ENCODE measurements at places on chromosomes 5 and 9. TPM values are rescaled to one million over a fixed set of nuclear protein-coding genes. Genes with fewer than 3 reads are reported as not detected.
A peak's percentile ranks its signal among the peaks of the same experiment; 100 is the strongest.

DNA sequence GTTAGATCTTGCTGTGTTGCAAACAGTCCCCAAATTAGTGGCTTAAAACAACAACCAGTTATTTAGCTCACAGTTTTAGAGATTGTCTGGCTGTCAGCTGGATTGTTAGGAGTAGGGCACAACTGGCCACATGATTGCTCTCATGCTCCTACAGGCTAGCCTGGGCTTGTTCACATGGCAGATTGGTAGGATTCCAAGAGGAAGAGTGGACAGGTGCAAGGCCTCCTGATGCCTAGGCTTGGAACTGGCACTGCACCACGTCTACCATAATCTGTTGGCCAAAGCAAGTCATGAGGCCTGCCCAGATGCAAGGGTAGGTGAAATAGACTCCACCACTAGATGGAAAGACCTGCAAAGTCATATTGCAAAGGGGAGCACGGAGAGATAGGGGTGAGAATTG, 76.4 kb downstream of the ACER2 start:
- no peak for DNase-seq

GRCh38 chr5:80834710-80835109, 125.5 kb upstream of the RASGRF2 start:
- no peak for DNase-seq

DNA sequence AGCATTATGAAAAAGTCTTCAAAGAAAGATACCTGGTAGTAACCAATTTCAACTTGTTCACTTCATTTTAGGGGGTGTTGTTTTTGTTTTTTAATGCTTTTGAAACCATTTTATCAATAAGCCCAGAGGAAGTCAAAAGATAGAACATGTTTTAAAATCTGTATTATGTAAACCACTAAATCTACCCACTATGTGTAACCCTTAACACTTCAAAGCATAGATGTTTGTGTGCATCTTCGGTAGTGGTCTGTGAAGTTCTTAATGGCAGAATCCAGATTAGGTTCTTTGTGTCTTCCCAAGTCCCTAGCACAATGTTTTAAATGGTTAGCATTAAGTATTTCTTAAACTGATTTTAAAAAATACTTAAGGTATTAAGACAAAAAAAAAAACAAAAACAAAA, 6.3 kb downstream of the PLAA start:
- no peak for DNase-seq

DNA sequence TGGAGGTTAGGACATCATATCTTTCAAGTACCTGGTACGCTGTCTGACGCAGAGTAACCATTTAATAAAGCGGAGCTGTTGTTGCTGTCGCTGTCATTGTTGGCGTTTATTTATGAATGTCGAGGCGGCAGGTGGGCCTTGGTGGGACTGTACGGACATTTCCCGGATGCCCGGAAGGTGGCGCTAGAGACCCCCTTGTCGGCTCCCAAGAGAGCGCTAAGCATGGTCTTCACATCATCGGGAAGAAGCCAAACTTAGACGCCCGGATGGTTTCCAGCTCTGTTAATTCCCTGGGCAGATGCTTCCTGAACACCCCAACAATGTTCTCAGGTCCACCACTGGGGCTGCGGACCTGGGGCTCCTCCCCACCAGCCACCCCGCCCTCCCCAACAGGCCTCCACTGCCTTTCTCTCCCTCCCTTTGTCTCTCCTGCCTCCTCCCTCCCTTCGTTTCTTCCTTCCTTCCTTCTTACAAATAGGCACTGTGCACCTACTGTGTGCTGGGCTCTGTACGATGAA, 54.1 kb downstream of the DUSP1 start:
- peak; percentile 61 for DNase-seq

DNA sequence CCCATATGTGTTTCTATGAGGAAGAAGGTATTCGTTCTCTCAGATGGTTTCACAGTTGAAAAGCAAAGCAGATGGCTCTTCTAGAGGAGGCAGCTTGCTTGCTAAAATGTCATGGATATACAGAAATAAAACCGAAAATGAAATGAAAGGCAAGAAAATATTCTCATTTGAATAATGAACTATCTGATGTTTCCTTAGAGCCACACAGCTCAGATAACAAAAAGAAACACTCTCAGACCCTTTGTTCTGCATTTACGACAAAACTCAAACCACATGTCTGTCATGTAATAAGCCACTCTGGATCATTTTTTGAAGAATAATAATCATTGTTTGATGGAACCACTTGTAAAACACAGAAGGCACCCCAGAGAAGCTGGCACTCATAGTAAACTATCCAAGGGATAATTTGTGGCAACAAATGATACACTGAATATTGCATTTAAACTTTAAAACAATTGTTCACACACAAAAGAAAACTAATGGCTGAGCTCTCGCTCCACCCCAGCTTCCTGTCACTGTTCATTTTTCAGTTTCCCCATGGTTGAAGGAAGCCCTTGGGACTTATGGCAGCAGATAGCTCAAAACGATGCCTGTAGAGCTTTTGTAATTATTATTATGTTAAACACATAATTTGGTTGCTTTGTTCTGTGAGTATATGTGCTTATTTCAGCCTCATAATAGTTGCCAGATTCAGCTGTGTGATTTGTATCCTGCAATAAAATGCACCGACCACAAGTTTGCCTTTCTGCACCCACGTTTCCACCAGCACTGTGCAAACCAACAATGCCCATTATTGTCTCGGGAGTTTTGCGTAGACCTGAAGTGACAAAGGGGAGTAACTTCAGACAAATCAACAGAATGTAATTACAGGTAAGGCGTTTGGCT, 256.0 kb downstream of the TMEM167A start:
- no peak for DNase-seq

GRCh38 chr9:92637886-92638620, 31.9 kb downstream of the IPPK start:
- no peak for DNase-seq

- no peak for DNase-seq
Observed at GRCh38 chr5:143244000-143244736, 159.3 kb downstream of the NR3C1 start.

DNA sequence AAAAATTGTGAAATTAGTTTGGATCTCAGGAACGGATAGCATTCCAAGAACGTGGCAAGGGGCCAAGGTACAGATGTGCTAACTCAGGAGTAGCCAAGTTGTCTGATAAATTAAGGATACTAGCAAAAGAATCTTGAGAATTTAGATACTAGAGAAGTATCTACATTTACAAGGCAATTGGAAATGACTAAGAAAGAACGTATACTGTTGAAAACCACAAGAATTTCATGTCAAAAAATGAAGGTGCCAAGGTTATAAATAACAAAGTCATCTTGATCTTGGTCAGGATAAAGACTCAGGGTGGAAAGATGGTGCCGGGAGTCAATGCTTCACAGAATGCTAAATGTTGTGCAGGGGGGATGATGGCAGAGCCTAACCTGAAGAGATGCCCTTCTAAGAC, 19.2 kb downstream of the CAPSL start:
- no peak for DNase-seq

GRCh38 chr9:90018688-90019087, 413.9 kb downstream of the GADD45G start:
- DNase-seq, result no peak

DNA sequence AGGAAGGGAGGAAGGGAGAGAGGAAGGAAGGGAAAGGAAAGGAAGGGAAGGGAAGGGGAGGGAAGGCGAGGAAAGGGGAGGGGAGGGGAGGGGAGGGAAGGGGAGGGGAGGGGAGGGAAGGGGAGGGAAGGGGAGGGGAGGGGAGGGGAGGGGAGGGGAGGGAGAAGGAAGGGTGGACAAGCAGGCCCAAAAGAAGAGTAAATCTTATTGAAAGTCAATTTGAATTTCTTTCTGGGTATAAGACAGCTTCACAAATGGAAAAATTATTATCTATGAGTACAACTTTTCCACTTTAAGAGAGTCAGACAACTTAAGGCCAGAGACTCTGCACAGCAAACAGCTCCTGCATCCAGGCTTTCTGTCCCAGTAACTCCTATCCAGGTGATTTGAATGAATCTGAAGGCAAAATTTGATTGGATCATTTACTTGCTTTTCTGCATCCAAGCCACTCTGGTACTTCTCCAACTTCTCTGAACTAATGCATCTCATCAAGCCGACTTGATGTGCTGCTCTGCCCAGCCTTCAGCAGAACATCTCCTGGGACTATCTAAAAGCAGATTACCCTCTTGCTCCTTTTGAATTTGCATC, 363.4 kb upstream of the KIF2A start:
- DNase-seq, result no peak

GRCh38 chr5:105684799-105685198, 1985.9 kb downstream of the EFNA5 start:
- DNase-seq, result no peak

- DNase-seq, result no peak
Observed at GRCh38 chr5:123035360-123035917, 1.1 kb downstream of the PPIC start.

- DNase-seq, result no peak
Observed at GRCh38 chr5:67310740-67311139, 114.1 kb upstream of the CD180 start.

DNA sequence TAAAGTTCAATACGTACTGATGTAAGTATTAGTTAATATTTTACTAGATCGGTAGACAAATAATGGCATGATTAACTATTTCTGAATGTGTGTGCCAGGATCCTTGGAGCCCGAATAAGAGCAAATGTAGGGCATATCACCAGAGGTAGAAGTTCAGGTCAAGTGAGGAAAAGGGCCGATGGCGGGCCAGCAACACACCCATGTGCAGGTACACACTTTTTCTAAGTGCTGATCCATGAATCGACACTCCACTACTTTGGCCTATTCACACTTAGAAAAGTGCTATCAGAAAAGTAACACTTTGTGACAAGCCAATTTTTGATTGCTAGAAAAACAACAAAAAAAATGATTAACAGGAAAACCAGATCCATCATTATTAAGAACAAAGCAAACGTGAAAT, 150.3 kb downstream of the AUH start:
- DNase-seq, result no peak

GRCh38 chr5:88487066-88487465, 218.4 kb upstream of the TMEM161B start:
- DNase-seq, result no peak

DNA sequence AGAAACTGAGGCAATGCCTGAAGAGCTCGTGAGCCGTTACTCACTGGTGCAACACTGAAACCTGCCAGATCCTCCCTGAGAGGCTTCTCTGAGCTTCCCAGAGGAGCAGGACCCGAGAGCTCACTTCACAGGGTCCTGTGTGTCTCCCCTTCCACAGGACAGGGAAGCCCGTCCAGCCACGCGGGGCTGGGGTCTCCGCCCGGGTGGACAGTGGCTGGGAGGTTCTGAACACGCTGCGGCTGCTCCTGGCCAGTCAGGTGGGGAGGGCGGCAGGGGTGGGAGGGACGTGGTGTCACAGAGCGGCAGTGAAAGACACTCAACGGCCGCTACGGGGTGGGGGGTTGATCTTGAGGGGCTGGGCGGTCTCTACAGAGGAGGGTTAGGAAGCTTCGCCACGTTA, 290 bp upstream of the ZDHHC11 start:
- no peak for DNase-seq

GRCh38 chr9:135480071-135480939, 723 bp downstream of the PPP1R26 start:
- DNase-seq, result no peak

DNA sequence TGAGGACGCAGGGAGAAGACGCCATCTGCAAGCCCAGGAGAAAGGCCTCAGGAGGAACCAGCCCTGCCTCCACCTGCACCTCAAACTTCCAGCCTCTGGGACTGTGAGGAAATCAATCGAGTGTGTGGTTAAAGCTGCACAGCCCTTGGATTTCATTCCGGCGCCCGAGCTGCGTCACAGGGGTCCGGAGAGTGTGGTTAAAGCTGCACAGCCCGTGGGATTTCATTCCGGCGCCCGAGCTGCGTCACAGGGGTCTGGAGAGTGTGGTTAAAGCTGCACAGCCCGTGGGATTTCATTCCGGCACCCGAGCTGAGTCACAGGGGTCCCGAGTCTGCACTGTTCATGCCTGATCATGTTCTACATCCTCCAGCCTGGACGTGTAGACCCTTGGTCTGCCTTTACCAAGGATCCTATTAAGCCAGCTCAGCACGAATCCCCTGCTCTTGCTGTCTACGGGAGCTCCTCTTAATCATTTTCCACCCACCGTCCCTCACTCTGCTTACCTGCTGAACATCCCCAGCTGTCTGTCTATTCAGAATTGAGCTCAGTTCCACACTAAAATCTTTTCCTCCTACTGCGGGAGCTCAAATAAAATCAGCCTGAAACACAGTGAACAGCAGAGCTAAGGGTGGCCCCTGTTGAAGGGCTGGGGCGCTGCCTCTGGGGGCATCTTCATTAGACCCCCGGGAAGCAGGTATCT, 73.0 kb upstream of the OLFM1 start:
- no peak for DNase-seq

GRCh38 chr9:18111146-18111545, 362.8 kb upstream of the ADAMTSL1 start:
- no peak for DNase-seq

DNA sequence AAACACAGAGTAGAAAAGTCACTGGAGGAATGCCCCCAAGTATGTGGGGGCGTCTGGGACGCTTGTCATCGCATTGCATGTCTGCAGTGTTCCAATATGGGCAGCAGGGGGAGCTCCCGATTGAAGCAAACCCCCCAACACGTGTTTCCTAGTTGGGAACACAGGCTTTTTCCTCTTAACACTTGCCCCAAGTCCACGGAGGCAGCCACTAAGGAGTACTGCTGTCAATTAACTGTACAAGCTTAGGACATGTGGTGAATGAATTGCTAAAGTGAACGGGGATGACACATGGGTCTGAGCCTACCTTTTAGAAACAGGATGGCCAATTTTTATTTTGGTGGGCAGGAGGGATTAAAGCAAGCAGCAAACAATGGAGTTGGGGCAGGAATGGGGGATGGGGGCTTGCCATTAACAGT, 2.2 kb downstream of the GABRB2 start:
- no peak for DNase-seq

GRCh38 chr9:115651461-115651860, 502.1 kb upstream of the PAPPA start:
- no peak for DNase-seq

GRCh38 chr5:16934123-16934522, 2.0 kb downstream of the MYO10 start:
- no peak for DNase-seq

DNA sequence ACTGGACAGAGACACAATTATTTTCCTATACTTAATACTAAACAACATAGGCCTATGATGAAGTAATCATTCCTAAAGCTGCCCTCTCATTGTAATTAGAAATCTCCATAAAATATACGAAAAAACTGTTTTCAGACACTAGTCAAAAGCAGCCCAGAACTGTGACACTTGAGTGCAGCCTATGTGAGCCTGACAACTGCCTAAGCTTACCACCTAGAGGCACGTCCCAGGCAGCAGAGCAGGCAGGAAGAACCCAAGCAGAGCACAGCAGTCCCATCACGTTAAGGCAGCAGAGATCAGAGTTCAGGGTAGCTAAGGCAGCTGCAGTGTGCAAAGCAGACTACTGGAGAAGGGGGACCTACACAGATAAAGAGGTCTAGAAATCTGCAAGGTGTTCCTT, 46.4 kb downstream of the GOLPH3 start:
- DNase-seq, result no peak

- DNase-seq, result no peak
Observed at GRCh38 chr5:153572411-153573145, 82.1 kb downstream of the GRIA1 start.

- no peak for DNase-seq
Observed at GRCh38 chr5:134145041-134145757, 30.7 kb downstream of the TCF7 start.

- DNase-seq, result no peak
Observed at GRCh38 chr5:177325868-177326381, 14.2 kb upstream of the MXD3 start.

Gene CDC20B
- not detected for total RNA-seq

Gene ZNF79
- total RNA-seq, result 21.7 TPM

Gene AKNA
- 182 TPM for total RNA-seq

Gene SMIM32
- total RNA-seq, result not detected

Gene FIBCD1
- total RNA-seq, result not detected

Gene GNA14
- not detected for total RNA-seq

Gene C5orf58
- total RNA-seq, result not detected

Gene PCDHAC2
- not detected for total RNA-seq

Gene MYOT
- total RNA-seq, result not detected

All from activated T-helper 1 cell treated with anti-CD3 and anti-CD28 coated beads, Interleukin-12 subunit alpha, Interleukin-12 subunit beta, Interleukin-2, Interleukin-4 antibody, amounts not matched to agents 30 ng/mL and 10 ng/mL and 1 ng/mL, durations not matched to agents 14 hours and 24 hours and 36 hours (primary cell).